Progenitor cell of endocrine pancreas (in vitro differentiated cells): ENCODE measurements at places on chromosomes 1 and 21.

DNA sequence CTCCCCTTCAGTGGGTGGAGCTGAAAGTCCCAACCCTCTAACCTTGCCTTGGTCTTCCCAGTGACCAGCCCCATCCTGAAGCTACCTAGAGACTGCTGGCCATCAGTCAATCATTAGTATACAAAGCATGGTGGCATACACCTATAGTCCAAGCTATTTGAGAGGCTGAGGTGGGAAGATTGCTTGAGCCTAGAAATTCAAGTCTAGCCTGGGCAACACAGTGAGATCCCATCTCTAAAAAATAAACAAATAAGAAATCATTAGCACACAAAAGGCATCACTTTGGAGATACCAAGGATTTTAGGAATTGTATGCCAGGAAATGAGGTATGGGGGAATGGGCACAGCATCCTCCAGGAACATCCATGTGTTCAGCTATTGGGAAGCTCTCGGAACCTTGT, 4.4 kb upstream of the IFI6 start:
- no peak for DNase-seq

- no peak for DNase-seq
Measured at GRCh38 chr1:212401838-212402582, 12.7 kb downstream of the PACC1 start.

GRCh38 chr1:176149939-176150807, 56.9 kb downstream of the COP1 start:
- no peak for DNase-seq

DNA sequence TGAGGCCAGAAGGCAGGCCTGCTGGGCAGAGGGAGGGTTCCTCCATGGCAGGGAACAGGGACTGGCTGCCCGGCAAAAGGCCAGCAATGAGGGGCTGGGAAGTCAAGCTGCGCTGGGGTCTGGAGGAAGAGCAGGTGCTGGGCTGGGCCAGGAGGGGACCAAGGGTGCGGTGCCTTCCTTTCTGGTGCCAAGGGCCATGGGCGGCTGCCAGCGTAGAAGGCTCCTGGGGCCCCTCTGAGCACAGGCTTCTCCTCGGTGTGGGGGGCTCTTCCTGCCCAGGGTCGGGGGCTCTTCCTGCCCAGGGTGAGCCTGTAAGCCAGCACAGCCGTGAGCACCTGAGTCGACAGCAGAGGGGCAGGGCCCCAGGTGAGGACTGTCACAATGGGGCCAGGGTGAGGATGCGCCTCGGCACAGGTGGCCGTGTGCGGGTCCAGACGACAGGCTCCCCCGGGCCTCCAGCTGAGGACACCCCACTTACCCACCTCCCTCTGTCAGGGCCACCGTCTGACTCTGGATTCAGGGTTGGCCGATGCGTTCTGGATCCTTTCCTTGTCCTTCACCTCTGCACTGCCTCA, 10.7 kb upstream of the DNMT3L start:
- DNase-seq: no peak

- no peak for DNase-seq
Measured at GRCh38 chr1:33380811-33381210, 50.1 kb downstream of the PHC2 start.

GRCh38 chr1:10691075-10691739, 105.2 kb downstream of the CASZ1 start:
- DNase-seq: no peak

DNA sequence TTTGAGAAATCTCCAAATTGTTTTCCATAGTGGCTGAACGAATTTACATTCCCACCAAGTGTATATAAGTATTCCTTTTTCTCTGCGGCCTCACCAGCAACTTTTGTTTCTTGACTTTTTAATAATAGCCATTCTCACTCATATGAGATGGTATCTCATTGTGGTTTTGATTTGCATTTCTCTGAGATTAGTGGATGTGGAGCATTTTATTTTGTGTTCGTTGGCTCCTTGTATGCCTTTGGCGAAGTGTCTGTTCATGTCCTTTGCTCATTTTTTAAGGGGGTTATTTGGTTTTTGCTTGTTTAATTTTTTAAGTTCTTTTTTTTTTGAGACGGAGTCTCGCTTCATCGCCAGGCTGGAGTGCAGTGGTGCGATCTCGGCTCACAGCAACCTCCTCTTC, 45.1 kb upstream of the MPC2 start:
- no peak for DNase-seq

- no peak for DNase-seq
Measured at GRCh38 chr1:100530880-100531487, 7.0 kb upstream of the GPR88 start.

- no peak for DNase-seq
Measured at GRCh38 chr1:54973205-54973921, 7.1 kb upstream of the TMEM61 start.

DNA sequence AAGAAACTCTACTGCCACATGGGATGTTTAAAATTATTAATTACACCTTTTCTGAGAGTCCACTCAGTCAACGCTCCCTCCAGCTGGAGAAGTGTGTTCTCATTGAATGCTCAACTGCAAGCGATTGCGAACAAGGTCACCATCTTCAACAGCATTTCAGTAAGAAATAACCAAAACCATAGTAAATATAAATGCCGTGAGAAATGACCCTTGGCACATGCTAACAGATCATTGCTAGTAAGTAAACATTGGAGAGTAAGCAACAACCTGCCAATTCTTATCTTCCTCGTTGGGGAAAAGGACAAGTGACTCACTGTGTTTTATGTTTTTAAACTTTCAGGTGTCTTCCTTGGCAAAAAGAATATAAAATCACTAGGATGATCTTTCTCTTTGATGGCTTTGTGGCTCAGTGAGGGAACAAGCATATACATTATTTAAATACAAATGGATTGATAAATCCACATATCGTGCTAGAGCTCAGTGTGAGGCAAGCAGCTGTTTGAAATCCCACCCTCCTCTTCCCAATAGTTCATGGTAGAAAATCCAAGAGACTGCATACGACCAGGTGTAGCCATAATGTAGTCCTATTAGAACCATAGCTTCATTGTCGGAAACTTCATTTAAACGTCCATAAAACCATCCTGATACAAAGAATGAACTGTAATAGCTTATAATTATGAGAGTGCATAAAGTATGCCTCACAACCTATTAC, 214.6 kb downstream of the GRIK1 start:
- no peak for DNase-seq

GRCh38 chr1:91863498-91863897, 22.5 kb downstream of the TGFBR3 start:
- DNase-seq: no peak

GRCh38 chr1:224411766-224412165, 22.8 kb downstream of the WDR26 start:
- no peak for DNase-seq

DNA sequence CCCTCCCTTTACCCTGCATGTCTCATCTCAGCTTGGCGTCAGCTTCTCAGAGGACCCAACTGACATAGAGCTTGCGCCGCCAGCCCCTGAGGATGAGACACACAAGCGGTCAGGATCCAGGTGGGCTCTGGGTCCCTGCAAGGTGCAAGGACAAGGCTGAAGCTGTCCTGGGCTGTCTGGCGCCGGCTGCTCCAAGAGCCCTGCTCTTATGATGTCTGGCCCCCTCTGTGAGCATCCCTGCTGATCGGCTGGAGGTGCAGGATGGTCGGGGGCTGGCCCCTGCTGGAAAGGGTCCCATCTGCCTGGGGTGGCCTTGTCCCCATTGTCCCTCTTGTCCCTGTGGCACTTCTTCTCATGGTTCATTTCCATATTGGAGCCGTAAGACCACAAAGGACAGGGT, 479.0 kb downstream of the NPHP4 start:
- DNase-seq: no peak

DNA sequence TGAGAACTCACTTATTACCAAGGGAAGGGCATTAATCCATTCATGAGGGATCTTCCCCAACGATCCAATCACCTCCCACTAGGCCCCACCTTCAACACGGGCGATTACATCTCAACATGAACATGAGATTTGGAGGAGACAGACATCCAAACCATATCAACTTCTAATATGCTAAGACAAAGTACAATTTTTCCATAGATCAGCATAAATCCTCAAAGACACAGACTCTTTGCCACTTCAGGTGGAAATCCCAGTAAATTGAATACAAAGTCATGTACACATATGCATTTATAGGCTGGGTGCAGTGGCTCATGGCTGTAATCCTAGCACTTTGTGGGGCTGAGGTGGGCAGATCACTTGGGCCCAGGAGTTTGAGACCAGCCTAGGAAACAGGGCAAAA, 18.8 kb upstream of the CXADR start:
- DNase-seq: no peak

GRCh38 chr21:26761174-26761915, 83.9 kb downstream of the ADAMTS1 start:
- no peak for DNase-seq

GRCh38 chr1:46065405-46065804, 67.0 kb downstream of the PIK3R3 start:
- DNase-seq: no peak

DNA sequence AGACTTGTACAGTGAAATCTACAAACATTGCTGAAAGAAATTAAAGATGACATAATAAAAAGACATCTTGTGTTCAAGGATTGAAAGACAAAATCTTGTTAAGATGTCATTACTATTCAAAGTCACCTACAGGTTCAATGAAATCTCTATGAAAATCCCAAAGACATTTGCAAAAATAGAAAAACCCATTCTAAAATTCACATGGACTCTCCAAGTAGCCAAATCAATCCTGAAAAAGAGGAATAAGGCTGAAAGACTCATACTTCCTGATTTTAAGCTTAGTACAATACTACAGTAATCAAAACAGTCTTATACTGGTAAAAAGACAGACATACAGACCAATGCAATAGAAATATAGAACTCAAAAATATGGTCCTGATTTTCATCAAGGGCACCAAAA, 78.6 kb downstream of the PCSK9 start:
- no peak for DNase-seq

- no peak for DNase-seq
Measured at GRCh38 chr1:156419854-156420204, 50.8 kb downstream of the RHBG start.

- DNase-seq: no peak
Measured at GRCh38 chr21:18023157-18023556, 204.0 kb upstream of the C21orf91 start.

GRCh38 chr1:13667691-13668090, 32.3 kb upstream of the PRDM2 start:
- DNase-seq: no peak

- DNase-seq: no peak
Measured at GRCh38 chr1:184775885-184776284, 21.2 kb upstream of the EDEM3 start.

DNA sequence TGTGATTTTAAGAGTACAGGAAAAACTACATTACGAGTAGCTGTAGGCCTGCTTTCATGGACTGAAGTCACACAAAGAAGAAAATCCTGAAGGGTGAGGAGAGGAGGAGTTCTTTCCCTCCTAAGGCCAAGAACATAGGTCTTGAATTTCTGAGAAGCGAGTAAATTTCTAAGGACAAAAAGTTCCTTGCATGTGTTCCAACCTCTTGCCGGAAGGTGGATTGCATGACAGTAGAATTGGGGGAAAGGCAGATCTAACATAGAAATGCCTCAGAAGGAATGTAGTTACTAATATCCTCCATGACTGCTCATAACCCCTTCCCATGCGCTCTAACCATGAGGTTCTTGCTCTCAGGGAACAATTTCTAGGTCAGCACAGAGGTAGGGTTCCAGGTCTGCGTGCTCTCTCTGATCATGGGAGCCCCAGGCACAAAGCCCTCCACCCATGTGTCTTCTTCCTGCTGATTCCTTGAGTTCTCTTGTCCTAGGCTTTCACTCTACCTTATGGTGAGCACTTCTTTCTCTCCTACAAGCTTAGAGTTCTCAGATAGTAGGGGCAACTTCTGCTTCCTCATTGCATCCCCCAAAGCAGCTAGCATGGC, 13.7 kb downstream of the CD2 start:
- no peak for DNase-seq

DNA sequence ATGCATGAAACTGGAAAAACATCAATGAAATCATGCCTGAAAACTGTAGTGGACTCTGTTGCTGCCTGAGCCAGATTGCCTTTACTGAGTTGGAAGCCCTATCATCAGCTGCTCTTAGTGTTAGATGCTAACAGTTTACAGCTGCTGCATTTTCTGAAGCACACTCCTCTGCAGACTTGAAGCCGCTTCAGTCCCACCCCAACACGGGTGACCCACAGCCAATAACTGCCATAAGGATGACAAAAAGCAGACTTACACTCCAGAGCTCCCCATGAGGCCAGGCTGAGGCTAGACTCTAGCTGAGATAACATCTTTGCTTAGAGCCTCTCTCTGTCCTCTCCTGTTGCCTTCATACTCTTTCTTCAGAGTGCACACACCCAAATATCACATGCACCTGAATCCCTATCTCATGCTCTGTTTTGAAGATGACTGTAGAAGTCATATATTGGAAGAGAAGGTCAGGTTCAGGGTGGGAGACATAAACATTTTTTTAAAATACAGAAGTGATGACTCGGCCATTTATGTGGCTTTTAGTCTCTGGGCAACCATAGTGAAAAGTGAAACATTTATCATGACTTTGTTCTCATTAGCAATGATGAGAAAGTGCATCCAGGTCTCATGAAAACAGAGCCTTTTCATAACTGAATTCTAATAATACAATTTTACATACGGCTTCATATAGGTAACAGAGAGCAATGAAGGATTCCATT, 161.0 kb downstream of the KCNK2 start:
- no peak for DNase-seq

GRCh38 chr21:21232320-21232719, 234.1 kb downstream of the NCAM2 start:
- DNase-seq: no peak

DNA sequence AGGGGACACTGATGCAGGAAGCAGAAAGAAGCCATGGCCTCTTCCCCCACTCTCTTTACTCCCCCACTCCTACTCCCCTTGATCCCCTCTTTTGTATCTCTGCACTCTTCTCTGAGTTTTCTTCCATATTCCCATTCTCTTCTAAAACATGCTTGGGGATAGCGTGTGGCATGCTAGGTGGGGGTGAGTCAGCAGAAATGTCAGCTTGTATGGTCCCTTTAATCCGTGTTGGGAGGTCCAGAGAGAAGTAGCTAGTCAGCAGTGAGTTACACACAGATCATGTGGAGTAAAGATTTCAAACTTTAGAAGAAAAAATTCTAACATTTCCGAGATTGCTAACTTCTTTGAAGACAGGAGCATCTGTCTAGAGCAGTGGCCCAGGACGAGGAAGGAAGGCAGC, 4.0 kb upstream of the KCNK1 start:
- DNase-seq: no peak

- no peak for DNase-seq
Measured at GRCh38 chr1:29547300-29547699, 311.0 kb downstream of the PTPRU start.

GRCh38 chr1:94552071-94552586, 10.6 kb upstream of the F3 start:
- DNase-seq: no peak
